Epithelial cell of proximal tubule (primary cell): ENCODE measurements at places on chromosomes 4 and X.

- DNase-seq, result no peak
These were observed 99.8 kb upstream of the TEX13D start for GRCh38 chrX:124232523-124233201.

- no peak for DNase-seq
These were observed 82.8 kb upstream of the TCEAL2 start for GRCh38 chrX:102042372-102043325.

DNA sequence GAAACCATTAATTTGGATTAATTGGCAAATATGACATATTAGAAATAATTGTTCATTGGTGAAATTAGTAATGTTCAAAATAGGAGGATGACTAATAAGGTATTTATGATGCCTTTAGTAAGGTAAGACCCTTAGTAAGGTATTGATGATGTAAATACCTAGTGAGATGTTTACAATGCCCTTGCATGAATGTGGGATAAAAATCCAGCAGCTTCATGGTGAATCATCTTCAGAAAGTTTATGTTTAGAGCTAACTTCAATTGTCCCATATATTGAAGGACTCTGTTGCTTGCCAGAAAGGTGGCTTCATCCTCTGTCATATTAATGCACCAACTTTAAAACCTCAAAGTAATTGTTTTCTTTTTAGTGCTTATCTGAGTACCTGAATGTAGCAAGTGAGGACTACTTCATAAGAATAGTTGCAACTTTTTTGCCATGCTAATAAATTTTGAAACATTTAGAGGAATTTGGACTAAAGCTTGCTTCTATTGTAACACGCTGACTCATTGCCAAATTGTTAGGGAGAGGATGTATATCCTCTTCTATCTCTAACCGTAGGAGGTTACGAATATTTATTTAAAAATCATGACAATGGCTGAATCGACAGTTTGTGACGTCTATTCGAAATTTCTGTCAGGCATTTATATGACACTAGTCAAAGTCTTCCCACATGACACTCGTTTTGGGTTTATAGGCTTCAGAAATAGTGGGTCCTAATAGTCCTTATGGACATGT is 174.1 kb upstream of the HS3ST1 start:
- DNase-seq, result no peak

GRCh38 chrX:48180811-48181210 is 15.8 kb downstream of the SSX5 start:
- DNase-seq, result no peak

- DNase-seq, result no peak
These were observed 269.2 kb downstream of the TRIML1 start for GRCh38 chr4:188408244-188409030.

- no peak for DNase-seq
These were observed 153.1 kb downstream of the GC start for GRCh38 chr4:71630803-71631202.

- no peak for DNase-seq
These were observed 253.6 kb downstream of the CBLL2 start for GRCh38 chrX:22526339-22526738.

DNA sequence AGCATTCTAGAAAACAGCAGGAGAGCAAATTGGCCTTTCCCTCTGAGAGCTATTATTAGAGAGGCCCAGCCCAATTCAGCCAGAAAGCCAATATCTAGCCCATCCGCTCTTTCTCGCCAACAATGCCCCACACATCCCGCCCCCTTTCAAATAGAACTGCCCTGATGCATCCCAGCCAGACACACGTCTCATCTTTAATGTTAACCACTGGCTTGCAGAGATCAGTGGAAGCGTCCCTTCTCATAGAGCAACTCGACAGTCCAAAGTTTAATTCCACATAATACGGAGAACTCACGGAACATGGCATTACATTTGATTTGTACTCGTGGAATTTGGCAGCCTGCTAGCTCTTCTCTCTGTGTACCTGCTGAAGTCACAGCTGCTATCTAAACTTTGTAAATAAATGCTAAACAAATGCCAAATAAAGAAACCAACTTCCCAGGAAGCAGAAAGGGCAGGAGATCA is 304.4 kb downstream of the DHX15 start:
- DNase-seq, result no peak

DNA sequence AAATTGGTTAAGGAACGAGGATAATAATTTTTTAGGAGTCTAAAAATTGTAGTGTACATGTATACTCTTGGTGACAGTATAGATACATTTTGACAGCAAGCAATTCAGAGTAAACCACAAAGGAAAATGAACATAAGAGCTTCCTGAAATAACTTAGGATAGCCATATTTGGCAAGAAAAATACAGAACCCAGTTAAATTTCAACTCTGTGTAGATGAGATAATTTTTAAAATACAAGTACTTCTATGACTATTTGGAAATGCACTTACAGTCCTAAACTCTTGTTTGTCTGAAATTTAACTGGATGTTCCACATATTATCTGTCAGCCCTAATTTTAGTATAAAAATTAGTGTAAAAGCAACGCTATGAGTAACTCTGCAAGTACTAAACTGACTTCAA is 124.4 kb upstream of the PCDH18 start:
- DNase-seq, result no peak

DNA sequence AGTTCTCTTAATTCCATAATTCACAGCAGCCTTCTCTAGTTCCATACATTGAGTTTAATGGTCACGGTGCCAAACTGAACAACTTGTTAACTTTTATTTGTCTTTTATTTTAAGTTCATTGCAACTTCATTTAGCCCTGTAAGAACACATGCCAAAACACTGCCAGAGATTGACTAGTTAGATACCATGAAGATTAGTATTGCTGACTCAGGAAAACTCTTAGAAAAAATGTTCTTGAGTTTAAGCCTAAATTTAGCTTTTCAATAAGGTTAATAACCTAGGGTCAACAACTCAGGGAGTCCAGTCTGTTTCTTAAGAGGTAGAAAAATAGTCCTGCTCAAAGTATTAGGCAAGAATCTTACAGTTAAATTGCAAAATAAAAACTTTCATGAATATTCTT is 25.7 kb downstream of the SPANXN2 start:
- DNase-seq, result no peak
